ENCODE measurements at places on chromosomes 1 and 21. TPM values are rescaled to one million over a fixed set of nuclear protein-coding genes. Genes with fewer than 3 reads are reported as not detected.

PRMT2 gene
- 54.7 TPM for polyA plus RNA-seq

ZNF695 gene
- polyA plus RNA-seq = 0.81 TPM

OR2L2 gene
- not detected for polyA plus RNA-seq

INTS3 gene
- polyA plus RNA-seq = 30.8 TPM

S100A8 gene
- 65,887 TPM for polyA plus RNA-seq

MANEAL gene
- 3.1 TPM for polyA plus RNA-seq

RGS4 gene
- polyA plus RNA-seq = 0.39 TPM

CFAP57 gene
- 0.02 TPM for polyA plus RNA-seq

TRIM46 gene
- 0.19 TPM for polyA plus RNA-seq

PRDM2 gene
- 16.0 TPM for polyA plus RNA-seq

CAPN8 gene
- 1.5 TPM for polyA plus RNA-seq

NLRP3 gene
- polyA plus RNA-seq = 0.20 TPM
